ENCODE measurements at places on chromosomes 3 and 15. TPM values are rescaled to one million over a fixed set of nuclear protein-coding genes. Genes with fewer than 3 reads are reported as not detected.

Gene ROBO2
- not detected for total RNA-seq

Gene CLDN18
- not detected for total RNA-seq

Gene ZPLD1
- total RNA-seq = not detected

Gene TRH
- total RNA-seq = not detected

Gene ANKRD34C
- not detected for total RNA-seq

Gene TRAIP
- total RNA-seq = 32.0 TPM

Data from activated CD8-positive, alpha-beta T cell treated with anti-CD3 and anti-CD28 coated beads, Interleukin-2, amount 10 ng/mL, durations not matched to agents 7 days and 5 days (primary cell).